Lung (tissue), 17 donors: ENCODE measurements at places on chromosomes 11 and 22. TPM values are rescaled to one million over a fixed set of nuclear protein-coding genes. Genes with fewer than 3 reads are reported as not detected.

OR51A2 gene
- total RNA-seq: not detected

CARD10 gene
- 16.3 TPM for total RNA-seq

RBM4 gene
- 102 TPM for total RNA-seq

BSX gene
- not detected for total RNA-seq

DYNC2H1 gene
- 102 TPM for total RNA-seq

DNA sequence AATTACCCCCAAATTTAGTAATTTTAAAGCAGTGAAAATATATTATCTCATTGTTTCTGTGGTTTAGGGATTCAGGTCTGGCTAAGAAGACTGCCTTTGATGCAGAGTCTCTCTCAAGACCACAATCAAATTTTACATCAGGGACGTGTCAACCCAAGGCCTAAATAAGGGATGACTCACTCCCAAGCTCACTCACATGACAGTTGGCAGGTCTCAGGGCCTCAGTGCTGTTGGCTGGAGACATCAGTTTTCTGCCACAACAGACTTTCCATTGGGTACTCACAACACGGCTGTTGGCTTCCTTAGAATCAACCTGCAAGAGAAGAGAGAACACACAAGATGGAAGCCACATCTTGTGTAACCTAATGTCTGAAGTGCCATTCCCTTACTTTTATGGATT is 377.3 kb downstream of the FAM181B start:
- DNase-seq: no peak

- no peak for DNase-seq
Observed at GRCh38 chr11:15347969-15348734, 233.4 kb downstream of the INSC start.

DNA sequence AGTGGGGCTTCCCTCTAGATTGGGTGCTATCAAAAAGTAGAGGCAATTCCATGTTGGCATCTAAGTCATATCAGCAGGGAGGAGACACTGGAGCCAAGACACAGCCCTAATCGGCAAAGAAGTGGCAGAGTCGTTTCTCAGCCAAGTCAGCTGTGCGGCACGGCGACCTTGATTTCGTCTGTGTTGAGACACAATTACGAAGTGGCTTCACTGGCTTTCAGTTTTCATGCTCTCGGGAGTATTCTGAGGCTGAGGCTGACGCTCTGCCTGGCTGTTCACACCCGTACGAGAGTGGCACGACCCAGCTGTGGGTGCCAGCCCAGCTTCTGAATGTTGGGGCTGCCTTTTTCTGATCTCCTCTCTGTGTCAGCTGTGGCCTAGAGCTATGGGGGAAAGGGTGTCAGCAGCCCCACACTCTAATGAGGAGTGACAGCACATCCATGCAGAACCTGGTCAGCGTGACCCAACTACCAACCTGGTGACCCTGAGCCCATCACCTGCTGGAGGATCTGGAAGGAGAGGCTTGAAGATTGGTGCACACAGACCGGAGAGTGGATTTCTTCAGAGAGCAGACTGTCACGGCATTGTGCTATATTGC is 105.7 kb upstream of the TMEM45B start:
- DNase-seq: no peak

DNA sequence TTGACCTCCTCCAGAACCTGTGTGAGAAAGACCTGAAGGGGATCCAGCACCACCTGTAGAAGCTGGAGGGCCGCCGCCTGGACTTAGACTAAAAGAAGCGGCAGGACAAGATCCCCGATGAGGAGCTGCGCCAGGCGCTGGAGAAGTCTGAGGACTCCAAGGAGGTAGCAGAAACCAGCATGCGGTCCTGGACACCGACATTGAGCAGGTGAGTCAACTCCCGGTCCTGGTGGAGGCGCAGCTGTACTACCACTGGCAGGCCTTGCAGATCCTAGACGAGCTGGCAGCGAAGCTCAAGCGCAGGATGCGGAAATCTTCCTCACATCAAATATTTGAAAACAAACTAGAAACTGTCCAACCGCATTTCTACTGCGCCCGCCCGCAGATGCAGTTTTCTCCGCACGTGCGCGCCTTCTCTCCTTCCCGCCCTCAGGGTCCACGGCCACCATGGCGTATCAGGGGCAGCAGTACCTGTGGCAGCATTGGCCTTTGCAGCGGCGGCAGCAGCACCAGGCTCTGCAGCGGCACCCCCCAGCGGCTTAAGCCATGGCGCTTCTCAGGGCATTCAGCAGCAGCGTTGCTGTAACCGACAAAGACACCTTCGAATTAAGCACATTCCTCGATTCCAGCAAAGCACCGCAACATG is 10.2 kb downstream of the CLDN25 start:
- no peak for DNase-seq

GRCh38 chr22:31569126-31569525 is 72.8 kb downstream of the SFI1 start:
- DNase-seq: no peak

GRCh38 chr22:20864186-20864908 is 5.5 kb downstream of the SNAP29 start:
- DNase-seq: no peak

DNA sequence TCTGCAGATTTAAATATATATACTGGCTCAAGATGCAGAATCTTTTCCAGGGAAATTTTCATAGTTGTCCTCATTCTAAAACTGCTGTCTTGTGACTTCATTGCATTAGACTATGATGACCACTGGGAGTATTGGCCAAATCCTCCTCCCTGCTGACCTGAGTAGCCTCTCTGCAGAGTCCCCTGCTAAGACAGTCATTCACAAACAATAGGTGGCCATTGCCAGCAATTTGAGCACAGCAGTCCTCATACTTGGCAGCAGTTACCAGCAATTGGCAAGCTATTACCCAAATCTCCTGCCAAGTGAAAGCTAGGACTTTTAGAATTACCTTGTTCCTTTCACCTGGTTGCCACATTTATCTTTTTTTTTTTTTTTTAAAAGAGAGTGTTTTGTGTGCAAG is 325.8 kb downstream of the FAT3 start:
- DNase-seq: no peak
